Hematopoietic multipotent progenitor cell treated with erythropoietin and hydrocortisone succinate and interleukin-3 and kit ligand, for 17 days (in vitro differentiated cells): ENCODE measurements at places on chromosomes 1 and 21.

GRCh38 chr1:27872802-27873551, 633 bp downstream of the THEMIS2 start:
- peak; percentile 64 for DNase-seq

DNA sequence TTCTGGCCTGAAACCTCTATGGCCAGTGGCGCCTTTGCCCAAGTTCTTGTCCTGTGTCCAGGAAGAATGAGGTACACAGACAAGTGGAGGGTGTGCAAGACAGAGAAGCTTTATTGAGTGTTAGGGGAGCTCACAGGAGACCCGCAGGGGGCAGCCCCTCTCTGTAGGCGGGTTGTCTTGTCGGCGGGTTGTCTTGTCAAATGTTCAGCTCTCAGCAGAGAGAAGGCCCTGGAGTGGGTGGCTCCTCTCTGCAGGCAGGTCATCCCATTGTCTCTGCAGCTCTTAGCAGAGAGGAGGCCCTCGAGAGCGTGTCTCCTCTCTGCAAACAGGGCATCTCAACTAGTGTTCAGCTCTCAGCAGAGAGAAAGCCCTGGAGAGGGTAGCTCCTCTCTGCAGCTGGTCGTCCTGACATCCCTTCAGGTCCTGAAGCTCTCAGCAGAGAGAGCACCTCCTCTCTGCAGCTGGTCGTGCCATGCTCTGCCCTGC, 11.0 kb downstream of the COL6A2 start:
- DNase-seq: no peak

- DNase-seq: no peak
These were observed 76.9 kb downstream of the C1orf21 start for GRCh38 chr1:184463680-184464079.

DNA sequence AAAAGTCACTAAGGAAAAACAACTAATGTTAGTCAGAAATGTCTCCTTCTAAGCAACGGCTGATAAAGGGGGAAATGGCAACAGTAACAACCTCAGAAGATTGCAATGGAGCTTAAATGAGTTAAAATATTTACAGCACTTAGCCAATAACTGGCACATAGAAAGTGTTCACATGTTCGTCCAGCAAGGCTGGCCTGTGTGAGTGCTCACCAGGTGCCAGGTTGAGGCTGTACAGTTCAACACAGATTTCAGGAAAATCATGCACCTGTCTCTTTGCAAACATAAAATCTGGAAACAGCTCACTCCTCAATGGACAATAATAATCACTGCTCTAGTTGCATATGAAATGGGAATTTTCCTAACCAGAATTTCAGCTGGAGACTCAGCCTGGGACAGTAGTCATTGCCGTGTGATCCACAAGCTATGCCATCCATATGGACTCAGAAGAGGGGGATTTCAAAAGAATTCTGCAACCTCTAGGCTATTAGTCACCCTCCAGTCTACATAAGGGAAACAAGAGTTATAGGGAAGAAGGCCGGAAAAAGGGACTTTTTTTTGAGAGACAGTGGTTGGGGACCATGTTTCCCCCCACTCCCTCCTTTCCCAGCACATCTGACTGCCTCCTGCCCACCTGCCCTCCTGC, 68.6 kb downstream of the SYDE2 start:
- no peak for DNase-seq

GRCh38 chr1:246691622-246692495, 32.4 kb upstream of the SCCPDH start:
- no peak for DNase-seq

GRCh38 chr21:45947296-45947695, 34.3 kb upstream of the COL6A1 start:
- no peak for DNase-seq

DNA sequence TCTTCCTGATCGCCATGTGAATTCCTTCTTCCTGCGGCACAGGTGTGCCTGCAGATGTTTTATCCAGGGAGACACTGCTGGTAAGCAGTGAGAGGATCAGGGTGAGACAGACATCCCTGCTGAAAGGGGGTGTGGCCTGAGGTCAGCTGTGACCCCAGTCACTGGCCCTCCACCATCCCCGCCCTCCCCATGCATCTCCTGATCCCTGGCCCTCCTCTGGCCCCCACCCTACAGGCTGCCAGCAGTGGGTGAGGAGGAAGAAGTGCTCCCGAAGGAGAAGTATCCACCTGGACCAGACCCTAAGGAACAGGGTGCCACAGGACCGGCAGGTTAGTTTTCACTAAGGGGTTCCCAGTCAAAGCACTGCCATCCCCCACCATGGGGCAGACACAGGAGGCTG, 85.3 kb downstream of the GLIS1 start:
- no peak for DNase-seq

GRCh38 chr1:242754125-242754524, 229.6 kb upstream of the PLD5 start:
- DNase-seq: no peak

DNA sequence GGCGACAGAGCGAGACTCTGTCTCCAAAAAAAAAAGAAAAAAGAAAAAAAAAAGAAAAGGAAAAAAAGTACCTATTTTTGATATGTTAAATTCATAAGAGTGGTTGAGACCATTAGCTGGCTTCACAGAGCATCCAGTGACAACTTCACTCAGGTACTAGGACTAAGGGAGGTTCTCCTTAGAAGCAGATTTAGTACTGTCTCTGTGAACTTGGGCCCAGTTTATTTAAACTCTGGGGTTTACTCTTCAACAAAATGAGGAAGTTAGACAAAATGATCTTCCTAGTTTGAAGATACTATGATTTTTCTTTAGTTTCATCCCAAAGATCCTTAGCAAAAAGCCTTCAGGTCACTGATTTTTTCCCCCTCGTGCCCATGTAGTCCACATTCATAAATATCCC, 21.2 kb downstream of the MACO1 start:
- no peak for DNase-seq

- DNase-seq: no peak
These were observed 196.0 kb downstream of the FMN2 start for GRCh38 chr1:240287722-240288121.
